ENCODE measurements at places on chromosomes 11 and 22.
A peak's percentile ranks its signal among the peaks of the same experiment; 100 is the strongest.

GRCh38 chr11:102729849-102730815 lies 5.4 kb upstream of the MMP8 start:
- no peak for DNase-seq

GRCh38 chr11:46265764-46266163 lies 11.7 kb upstream of the CREB3L1 start:
- DNase-seq = no peak

GRCh38 chr11:131609921-131610320 lies 239.5 kb downstream of the NTM start:
- no peak for DNase-seq

DNA sequence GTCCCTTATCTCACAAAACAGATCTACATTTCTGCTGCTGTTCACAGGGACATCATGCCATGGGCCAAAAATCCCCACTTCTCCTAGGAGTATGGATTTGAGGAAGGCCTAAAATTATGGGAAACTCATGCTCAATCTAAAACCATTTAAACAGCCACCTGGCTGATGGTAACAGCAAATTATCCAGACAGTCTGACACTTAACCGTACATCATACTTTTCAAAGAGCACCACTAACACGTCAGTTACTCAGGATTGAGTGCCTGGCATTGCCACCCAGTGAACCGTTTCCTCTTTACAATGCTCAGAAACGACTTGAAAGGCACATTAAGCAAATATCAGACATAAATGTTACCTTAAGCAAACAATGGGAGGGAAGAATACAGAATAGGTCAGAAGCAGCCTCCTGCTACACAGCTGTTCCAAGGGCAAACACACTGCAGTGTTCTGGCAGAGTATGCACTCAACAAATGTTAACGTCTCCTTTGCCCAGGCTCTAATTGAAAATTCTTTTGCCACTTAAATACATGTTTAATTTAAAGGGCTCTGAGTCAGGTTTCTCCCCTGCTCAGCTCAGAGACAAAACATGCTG lies 18.8 kb upstream of the SLC36A4 start:
- DNase-seq = no peak

DNA sequence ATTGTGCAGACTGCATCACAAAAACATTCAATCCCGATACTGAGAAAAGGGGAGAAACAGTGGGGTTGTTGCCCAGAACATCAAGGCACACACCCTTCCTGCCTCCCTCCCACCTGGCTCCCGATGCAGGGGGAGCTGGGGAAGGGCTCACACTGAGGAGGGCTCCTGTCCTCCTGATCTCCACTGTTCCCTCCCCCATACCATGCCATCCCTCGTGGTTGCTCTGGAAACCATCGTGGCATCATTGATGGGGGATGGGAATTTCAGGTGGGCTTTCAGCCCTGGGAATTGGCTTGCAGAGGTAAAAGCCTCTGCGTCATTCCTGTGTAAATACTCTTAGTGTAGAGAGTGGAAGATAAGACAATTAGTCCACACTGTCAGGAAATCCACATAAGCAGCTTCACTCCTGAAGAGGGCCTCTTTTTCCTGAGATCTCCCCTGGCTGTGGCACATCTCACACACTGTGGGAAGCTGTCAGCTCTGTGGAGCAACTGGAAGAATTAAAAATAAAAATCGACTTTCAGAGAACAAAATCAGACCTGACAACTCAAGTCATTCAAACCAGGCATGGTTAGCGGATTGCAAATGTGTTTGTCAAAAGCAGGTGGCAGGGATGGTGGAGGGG lies 176.0 kb downstream of the CHST1 start:
- no peak for DNase-seq

- no peak for DNase-seq
Measured at GRCh38 chr11:6388748-6389147, 1.5 kb upstream of the SMPD1 start.

- DNase-seq = no peak
Measured at GRCh38 chr11:27972522-27973170, 135.3 kb downstream of the KIF18A start.

- no peak for DNase-seq
Measured at GRCh38 chr22:20113551-20114310, 2.2 kb upstream of the RANBP1 start.

DNA sequence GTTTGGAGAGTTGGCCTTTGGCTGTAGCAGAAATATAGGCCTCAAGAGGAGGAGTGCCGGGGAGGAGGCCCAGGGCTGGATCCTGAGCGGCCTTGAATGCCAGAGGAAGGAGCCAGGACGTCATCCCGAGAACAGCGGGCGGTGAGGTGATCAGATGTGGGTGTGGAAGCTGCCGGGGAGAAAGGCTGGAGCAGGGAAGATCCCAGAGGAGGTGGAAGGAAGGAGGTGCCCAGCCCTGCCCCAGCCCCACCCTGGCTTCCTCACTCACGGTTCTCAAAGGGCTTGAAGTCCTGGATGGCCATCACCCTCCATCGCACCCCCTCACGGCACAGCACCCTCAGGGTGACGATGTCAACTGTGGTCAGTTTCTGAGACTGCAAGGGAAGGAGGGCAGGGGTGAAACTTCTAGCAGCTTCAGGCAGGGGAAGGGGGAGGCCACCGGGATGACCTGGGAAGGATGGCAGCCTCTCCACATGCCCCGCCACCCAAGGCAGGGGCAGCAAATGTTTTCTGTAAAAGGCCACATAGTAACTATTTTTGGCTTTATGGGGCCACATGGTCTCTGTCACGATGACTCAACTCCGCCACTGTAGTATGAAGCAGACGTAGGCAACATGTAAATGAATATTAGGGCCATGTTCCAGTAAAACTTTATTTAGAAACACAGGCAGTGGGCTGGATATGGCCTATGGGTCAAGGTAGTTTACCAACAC lies 10.7 kb downstream of the IL2RB start:
- no peak for DNase-seq

GRCh38 chr11:109264128-109264527 lies 157.9 kb upstream of the C11orf87 start:
- no peak for DNase-seq

DNA sequence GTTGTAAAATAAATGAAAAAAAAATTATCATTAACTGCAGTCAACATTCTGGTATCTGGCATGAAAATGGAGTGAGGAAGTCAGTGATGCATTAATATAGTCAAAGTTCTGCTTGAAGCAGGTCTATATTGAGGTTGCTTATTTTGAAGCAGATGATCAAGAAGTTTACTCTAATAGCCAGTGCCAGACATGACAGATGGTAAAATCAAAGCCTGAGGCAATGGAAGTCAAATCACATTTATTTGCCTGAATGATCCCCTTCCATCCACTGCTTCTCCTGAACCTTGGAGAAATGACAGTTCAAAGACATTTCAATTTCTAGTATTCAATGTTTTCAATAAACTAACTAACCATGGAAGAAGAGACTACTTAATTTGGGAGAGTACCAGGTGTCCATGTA lies 430.0 kb downstream of the FAM181B start:
- peak; percentile 70 for DNase-seq

DNA sequence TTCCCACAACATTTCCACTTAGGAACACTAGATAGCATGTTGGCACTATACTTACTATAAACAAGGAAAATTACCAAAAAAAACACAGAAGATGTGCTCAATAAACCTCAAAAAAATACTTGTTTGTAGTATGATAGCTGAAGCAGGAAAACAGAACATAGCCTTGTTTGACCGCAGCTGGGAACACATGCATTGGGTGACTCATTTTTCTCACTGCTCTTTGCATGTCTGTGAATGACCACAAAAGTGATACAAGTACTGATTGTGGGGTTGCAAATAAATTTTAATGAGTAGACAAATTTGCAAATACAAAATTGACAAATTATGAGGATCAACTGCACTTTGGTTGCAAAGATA lies 22.8 kb upstream of the GUCY1A2 start:
- no peak for DNase-seq

DNA sequence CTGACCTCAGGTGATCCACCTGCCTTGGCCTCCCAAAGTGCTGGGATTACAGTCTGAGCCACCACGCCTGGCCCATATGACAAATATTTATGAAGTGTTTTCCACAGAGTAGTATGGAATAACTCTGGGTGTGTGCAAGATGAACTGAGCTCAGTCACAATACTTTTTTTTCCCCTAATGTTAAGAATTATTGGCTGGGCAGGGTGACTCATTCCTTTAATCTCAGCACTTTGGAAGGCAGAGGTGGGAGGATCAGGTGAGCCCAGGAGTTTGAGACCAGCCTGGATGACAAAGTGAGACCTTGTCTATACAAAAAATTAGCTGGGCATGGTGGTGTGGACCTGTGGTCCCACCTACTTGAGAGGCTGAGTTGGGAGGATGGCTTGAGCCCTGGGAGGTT lies 6.4 kb downstream of the PTPRJ start:
- no peak for DNase-seq

DNA sequence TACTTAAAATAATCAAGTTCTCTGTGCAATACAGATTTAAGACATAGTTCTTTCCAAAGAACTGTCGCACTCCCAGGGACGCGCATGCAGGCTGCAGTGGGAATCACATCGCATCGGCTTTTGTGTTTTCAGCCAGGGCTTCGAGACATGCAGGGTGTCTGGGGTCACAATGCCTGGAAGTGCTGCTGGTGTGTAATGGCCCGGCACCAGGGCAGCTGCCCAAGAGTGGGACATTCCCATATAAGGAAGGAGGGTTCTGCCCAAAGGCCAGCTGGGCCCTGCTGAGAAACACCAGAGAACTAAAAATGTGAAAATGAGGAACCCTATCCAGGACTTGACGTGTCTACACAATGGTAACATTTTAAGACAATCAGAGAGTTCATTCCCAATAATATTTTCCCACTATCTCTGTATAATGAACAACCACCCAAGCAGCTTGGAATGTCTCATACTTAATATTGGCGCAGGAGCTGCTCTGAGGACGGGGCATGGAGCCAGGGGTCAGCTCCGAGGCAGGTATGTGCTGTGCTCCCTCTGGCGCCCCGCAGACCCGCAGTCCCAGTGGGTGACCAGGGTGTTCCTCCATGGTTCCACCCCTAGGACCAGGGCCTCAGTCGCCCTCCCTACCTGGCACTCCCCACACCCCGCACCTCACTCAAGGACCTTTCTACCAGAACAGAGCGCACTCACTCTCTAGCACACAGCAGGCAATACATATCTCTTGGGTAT lies 11.3 kb downstream of the MCAT start:
- DNase-seq = no peak

- DNase-seq = no peak
Measured at GRCh38 chr11:14861680-14862079, 30.4 kb downstream of the CYP2R1 start.

DNA sequence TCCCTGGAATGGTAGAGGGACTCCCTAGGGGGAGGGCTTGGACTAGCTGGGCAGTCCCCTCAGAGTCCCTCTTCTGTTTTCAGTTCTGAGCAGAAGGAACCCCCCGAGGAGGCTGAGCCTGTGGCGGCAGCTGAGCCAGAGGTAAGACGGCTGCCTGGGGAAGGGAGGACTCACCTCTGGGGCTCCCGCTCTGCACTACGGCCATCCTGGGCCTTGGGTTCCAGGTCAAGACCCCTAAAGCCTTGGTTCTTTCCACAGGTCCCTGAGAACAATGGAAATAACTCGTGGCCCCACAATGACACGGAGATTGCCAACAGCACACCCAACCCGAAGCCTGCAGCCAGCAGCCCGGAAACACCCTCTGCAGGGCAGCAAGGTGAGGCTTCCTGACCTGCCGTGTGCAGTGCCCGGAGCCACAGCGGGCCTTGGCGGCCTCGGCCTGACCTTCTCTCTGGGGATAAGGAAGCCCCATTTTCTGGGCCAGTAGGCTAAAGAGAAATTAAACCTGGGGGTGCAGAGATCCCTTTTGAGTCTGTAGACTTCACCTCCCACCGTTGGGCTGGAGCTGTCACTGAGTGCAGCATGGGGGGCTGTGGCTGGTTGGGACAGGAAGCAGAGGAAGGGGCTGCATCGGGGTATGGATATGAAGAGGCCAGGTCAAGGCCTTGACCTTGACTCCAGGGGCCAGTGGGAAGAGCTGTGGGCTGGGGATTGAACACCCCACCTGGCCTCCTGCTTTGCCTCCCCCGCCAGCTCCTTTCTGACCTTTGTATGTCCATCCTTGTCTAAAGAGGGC lies 15.0 kb downstream of the INCENP start:
- no peak for DNase-seq

- no peak for DNase-seq
Measured at GRCh38 chr22:45201678-45202332, 38.1 kb downstream of the NUP50 start.

- no peak for DNase-seq
Measured at GRCh38 chr22:20224917-20225692, 43.0 kb downstream of the RTN4R start.

- no peak for DNase-seq
Measured at GRCh38 chr11:65915821-65916251, 3.0 kb downstream of the C11orf68 start.

DNA sequence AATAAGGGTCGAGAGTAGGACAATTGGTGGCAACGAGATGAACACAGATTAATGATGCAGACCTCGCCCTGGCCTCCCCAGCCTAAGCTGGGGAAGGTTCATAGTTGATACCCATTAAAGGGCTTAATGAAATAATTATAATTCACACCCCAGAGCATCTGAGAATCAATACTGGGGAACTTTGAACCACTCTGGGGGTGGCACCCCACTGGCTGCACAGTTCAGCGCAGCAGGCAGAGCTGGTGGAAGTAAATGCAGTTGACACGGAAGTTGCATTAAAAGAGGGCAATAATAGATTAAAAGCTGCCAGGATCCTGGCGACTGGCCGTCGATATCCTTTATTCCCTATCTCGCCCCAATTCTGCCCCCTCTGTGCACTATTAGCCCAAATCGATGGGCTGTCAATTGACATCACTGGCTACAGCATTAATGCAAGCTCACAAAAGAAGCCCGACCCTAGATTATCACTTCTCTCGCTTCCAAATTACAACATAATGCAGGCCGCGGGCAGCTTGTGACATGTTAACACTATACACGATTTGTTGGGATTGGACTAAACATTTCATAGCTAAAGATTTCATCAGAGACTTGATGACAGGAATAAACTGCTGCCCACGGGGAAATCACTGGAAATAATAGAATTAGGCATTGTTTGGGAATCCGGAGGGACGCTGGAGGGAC lies 14.5 kb downstream of the HSPA8 start:
- DNase-seq = no peak

GRCh38 chr11:8917157-8917825 lies 6.3 kb downstream of the AKIP1 start:
- no peak for DNase-seq

DNA sequence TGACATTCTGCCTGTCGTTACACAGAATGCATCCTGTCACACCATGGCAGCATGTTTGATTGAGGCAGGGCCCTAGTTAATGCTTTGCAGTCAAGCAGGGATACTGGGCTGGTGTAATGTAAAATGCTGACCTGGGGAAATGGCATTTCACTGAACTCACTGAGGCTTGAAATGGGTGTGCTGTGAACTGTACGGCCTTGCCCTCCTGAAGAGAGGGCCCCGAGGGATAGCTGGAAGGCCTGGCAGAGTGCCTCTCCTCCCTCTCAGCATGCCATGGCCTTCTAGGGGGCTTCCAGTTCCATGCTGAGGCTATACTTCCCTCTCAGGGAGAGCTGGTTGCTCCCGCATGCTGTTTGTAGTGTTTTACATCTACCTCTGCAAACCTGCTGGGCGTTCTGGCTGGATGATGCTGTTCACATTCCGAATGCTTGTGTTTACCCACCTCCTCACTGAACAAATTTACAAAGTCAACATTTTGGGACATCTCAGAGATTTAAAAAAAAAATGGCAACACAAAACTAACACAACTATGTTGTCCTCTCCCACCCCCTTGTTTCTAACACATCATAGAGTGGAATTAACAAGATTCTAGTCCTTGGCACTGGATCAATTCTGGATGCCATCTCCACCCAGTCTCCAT lies 416.7 kb upstream of the CADM1 start:
- no peak for DNase-seq

Data from NCI-H1694 (cell line).